Testis (tissue), 5 donors: ENCODE measurements at places on chromosomes 2 and 18. TPM values are rescaled to one million over a fixed set of nuclear protein-coding genes. Genes with fewer than 3 reads are reported as not detected.

Gene DPP4
- 1.2 TPM for total RNA-seq

- H3K27ac ChIP-seq, result no peak overlapping the region
- H3K36me3 ChIP-seq, result no peaks in the 10 kb centered on the region
- no peaks in the 10 kb centered on the region for H3K4me1 ChIP-seq
- H3K4me3 ChIP-seq, result no peak overlapping the region
- no peaks in the 10 kb centered on the region for H3K27me3 ChIP-seq
Observed at GRCh38 chr2:64467096-64467843, 13.3 kb downstream of the LGALSL start.

Gene KCNF1
- 0.63 TPM for total RNA-seq

DNA sequence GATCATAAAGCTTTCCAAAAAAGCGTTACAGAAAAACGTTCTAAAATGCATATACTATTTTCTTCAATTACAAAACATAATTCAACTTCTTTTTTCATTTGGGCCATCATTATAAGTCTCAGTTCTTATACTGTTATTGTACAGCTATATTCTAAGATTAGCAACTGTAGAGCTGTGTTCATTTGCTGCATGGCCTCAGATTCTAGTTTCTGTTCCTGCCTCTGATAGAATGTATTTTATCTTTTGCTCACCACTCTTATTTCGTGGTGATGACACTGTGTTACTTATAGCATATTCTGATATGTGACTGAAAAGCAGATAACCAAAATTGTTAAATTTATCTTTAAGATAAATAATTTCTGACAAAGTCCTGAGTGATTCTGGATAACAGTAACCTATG is 67.2 kb downstream of the PTRHD1 start:
- H3K4me1 ChIP-seq, result peaks cover 9% of the 10 kb centered on the region
- H3K27me3 ChIP-seq, result no peaks in the 10 kb centered on the region
- H3K4me3 ChIP-seq, result no peak overlapping the region
- H3K27ac ChIP-seq, result no peak overlapping the region
- no peak for DNase-seq

DNA sequence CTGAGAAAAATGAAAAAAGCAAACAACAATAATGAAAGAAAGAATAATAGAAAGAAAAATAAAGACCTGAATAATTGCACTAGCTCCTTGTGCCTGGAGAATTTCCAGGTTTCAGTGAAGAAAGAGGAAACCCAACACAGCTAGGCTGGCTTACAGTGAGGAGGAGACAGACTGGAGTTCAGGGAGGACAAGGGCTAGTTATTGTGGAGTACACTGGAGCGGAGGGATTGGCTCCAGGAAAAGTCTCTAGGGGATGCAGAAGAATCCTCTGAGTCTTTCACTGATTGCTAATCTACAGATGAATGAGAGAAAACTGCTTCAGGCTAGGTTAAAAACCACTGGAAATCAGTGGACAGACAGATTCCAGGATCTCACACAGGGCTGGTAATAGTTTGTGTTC is 163.6 kb upstream of the RBMS1 start:
- no peak overlapping the region for H3K27ac ChIP-seq
- H3K4me3 ChIP-seq, result no peak overlapping the region
- H3K27me3 ChIP-seq, result no peaks in the 10 kb centered on the region
- no peak for DNase-seq

DNA sequence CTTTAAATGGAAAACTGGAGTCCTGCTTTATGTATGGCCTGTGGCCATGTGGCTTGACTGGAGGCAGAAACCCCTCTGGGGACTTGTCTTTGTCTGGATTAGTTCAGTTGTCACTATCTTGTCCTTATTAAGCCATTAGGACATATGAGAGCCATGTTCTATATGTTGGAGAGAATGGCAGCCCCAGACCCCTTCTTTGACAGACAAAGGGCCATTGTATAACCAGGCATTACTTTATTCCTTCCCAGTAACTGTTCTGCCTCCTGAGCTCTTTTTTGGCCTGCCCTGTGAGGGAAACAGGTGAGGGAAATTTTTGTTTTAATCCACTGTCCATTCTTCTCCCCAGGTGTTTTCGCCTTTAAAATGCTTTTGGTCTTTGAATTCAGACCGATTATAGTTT is 43.3 kb downstream of the FSHR start:
- DNase-seq, result no peak
- H3K27me3 ChIP-seq, result no peaks in the 10 kb centered on the region
- H3K4me1 ChIP-seq, result peaks cover 6% of the 10 kb centered on the region
- no peaks in the 10 kb centered on the region for H3K36me3 ChIP-seq

GRCh38 chr2:12009323-12009905 is 263.0 kb downstream of the LPIN1 start:
- DNase-seq, result no peak
- no peak overlapping the region for H3K27ac ChIP-seq
- H3K36me3 ChIP-seq, result no peaks in the 10 kb centered on the region
- no peaks in the 10 kb centered on the region for H3K27me3 ChIP-seq
- H3K4me1 ChIP-seq, result no peaks in the 10 kb centered on the region

DNA sequence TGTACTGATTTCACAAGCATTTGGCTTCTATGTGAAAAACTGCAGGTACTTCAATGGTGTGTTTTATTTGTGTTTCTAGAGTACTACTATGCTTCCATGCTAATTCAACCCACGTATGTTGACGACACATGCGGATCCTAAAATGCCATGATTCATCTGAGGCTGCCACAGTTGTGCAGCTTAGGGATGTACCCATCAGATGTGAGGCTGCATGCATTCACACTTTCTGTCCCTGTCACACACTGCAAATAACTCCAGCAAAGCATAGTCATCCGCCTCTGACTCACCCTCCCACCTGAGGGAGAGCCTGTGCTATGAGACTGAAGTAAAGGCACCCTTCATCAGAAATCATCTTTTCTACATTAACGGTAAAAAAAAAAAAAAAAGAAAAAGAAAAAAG is 22.1 kb upstream of the SERTAD2 start:
- DNase-seq, result no peak
- H3K4me3 ChIP-seq, result no peak overlapping the region
- H3K4me1 ChIP-seq, result peaks cover 4% of the 10 kb centered on the region
- no peaks in the 10 kb centered on the region for H3K36me3 ChIP-seq

Gene FEV
- total RNA-seq, result not detected

DNA sequence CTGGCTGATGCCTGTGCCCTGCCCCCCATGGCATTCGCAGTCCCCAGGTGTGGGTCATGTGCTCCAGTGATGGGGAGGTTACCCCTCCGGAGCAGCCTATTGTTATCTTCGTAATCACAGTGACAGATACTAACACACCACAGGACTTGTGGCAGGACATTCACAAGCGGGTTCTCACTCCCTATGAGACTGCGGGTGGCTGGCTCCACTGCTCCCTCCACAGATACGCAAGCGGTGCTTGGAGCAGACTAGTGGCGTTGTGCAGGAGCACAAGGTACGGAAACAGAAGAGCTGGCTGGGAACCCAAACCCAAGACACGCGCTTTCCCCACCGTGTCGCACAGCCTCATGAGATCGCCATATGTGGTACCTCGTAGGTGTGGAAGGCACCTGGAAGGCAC is 52.2 kb downstream of the ACKR3 start:
- H3K4me1 ChIP-seq, result no peaks in the 10 kb centered on the region
- H3K27me3 ChIP-seq, result no peaks in the 10 kb centered on the region

- H3K27me3 ChIP-seq, result no peaks in the 10 kb centered on the region
- H3K36me3 ChIP-seq, result no peaks in the 10 kb centered on the region
- H3K27ac ChIP-seq, result no peak overlapping the region
- no peak overlapping the region for H3K4me3 ChIP-seq
- DNase-seq, result no peak
Observed at GRCh38 chr18:23159344-23159743, 24.1 kb downstream of the CABLES1 start.

- H3K27ac ChIP-seq, result no peak overlapping the region
- DNase-seq, result no peak
- no peak overlapping the region for H3K4me3 ChIP-seq
- no peaks in the 10 kb centered on the region for H3K36me3 ChIP-seq
Observed at GRCh38 chr18:39942702-39943101, 2012.3 kb upstream of the PIK3C3 start.

DNA sequence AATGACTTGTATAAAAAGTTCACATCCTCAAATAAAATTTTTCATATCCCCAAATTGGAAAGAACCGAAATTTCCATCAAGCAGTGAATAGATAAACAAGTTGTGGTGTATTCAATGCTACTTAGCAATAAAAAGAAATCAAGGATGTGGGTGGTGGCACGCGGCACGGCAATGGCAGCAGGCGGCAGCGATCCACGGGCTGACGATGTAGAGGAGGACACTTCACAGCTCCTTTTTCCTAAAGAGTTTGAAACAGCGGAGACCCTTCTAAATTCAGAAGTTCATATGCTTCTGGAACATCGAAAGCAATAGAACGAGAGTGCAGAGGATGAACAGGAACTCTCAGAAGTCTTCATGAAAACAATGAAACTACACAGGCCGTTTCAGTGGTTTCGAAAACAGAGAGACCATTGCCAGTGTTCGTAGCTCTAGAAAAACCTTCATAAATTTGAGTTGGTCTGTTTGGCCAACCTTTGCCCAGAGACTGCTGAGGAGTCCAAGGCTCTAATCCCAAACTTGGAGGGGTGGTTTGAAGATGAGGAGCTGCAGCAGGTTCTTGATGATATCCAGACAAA is 9.8 kb upstream of the IL36A start:
- H3K36me3 ChIP-seq, result no peaks in the 10 kb centered on the region
- no peaks in the 10 kb centered on the region for H3K27me3 ChIP-seq
- no peaks in the 10 kb centered on the region for H3K4me1 ChIP-seq
- no peak for DNase-seq
- no peak overlapping the region for H3K4me3 ChIP-seq

Gene RAB31
- total RNA-seq, result 75.9 TPM

- peaks cover 3% of the 10 kb centered on the region for H3K4me1 ChIP-seq
- H3K36me3 ChIP-seq, result no peaks in the 10 kb centered on the region
- no peaks in the 10 kb centered on the region for H3K27me3 ChIP-seq
- no peak overlapping the region for H3K4me3 ChIP-seq
Observed at GRCh38 chr2:72210470-72210869, 62.8 kb upstream of the CYP26B1 start.

- no peaks in the 10 kb centered on the region for H3K36me3 ChIP-seq
- no peak overlapping the region for H3K27ac ChIP-seq
- peaks cover 33% of the 10 kb centered on the region for H3K4me1 ChIP-seq
- H3K4me3 ChIP-seq, result no peak overlapping the region
- DNase-seq, result peak; percentile 73
- no peaks in the 10 kb centered on the region for H3K27me3 ChIP-seq
Observed at GRCh38 chr2:64854773-64855237, 134.4 kb upstream of the SLC1A4 start.

Gene HOXD10
- total RNA-seq, result 2.7 TPM

DNA sequence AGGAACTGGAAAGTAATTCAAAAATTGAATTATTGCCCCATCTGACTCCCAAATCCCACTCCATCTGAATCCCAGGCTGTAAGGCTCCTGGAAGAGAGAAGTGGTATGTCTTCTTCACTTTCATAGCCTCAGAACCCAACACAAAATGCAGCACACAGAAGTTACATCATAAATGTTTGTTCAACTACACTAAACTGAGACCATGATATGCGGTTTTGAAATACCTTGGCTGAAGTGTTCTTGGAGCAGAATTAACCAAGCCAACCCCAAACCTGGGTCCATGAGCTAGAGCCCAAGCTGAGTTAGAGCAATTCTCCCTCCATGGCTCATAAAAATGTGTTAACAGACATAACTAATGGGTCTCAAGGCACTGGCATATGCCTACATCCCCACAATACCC is 23.3 kb downstream of the NEB start:
- no peak overlapping the region for H3K27ac ChIP-seq
- no peak overlapping the region for H3K4me3 ChIP-seq
- H3K36me3 ChIP-seq, result no peaks in the 10 kb centered on the region
- no peaks in the 10 kb centered on the region for H3K27me3 ChIP-seq
- H3K4me1 ChIP-seq, result no peaks in the 10 kb centered on the region

DNA sequence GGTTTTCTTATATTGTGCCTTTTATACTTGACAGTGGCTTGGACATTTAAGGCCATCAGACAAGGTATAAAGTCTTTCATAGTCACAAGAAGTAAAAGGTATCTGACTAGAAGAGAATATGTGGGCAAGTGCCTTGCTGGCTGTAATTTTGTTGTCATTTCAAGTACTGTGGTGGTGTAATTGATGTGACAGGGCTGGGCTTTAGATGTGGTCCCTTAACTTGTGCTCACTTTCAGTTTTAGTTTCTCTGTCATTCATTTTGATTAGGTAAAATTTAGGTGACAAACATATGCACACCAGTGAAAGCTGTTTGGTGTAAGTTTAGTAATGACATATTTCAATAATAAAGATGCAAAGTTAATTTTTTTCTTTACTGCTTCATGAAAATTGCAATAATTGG is 31.2 kb upstream of the TBR1 start:
- H3K4me3 ChIP-seq, result no peak overlapping the region
- no peak overlapping the region for H3K27ac ChIP-seq
- H3K4me1 ChIP-seq, result no peaks in the 10 kb centered on the region
- DNase-seq, result no peak

DNA sequence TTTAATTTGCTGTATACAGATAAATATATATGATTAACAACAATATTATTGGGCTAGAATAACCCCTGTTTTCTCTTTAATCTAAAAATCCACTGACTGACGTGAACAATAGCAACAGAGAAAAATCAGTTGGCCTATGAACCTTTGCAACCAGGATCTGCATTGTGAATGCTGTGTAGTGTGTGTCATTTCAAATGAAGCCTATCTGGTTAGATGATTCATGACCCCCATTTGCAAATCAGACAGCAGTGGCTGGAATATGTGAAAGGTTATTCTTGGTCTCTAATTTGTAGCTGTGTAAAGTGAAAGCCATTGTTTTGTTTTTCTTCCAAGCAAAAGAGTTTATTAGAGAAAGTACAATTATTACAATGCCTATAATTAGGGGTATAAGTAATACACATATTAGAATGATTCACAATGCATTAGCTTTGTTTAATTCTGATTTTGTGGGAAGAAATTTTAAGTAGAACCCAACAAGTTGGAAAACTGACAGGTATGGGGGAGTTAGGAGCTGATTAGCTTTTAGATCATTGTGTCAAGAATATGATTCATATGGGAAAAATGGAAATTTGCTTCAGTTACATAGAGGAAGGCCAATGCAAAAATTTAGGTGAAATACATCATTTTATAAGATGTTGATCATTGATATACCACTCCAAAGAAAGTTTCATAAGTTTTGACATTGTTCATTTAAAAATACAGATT is 1362.2 kb upstream of the TMEFF2 start:
- DNase-seq, result no peak
- no peaks in the 10 kb centered on the region for H3K36me3 ChIP-seq
- H3K4me1 ChIP-seq, result no peaks in the 10 kb centered on the region
- no peak overlapping the region for H3K4me3 ChIP-seq

Gene CHRNA1
- 1.2 TPM for total RNA-seq

GRCh38 chr2:85799215-85799956 is 45.6 kb downstream of the ATOH8 start:
- no peaks in the 10 kb centered on the region for H3K36me3 ChIP-seq
- peaks cover 26% of the 10 kb centered on the region for H3K4me1 ChIP-seq
- no peak overlapping the region for H3K4me3 ChIP-seq
